ENCODE measurements at places on chromosomes 1 and 21.

DNA sequence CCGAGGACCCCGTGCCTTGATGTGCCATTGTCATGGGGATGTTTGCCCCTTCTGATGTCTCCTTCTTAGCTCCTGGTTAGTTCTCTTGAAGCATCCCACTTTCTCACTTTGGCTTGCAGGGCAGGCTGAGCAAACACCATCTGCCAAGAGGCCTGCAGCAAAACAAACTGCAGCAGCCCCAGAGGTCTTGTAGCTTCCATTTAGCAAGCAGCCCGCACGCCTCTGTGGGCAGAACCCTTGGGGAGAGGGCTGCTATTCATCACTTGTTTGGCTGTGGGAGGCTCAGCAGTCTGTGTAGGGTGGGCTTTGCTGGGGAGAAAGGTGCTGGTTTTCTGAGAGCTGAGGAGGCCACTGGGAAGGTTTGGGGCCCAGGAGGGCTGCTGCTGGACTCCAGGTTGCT is 56.7 kb downstream of the KCNC4 start:
- DNase-seq: no peak

- DNase-seq: no peak
These were observed 44.3 kb downstream of the LHX9 start for GRCh38 chr1:197961449-197961848.

GRCh38 chr1:180157576-180158057 is 2.9 kb downstream of the QSOX1 start:
- DNase-seq: no peak

GRCh38 chr1:210882414-210883221 is 251.3 kb downstream of the KCNH1 start:
- DNase-seq: no peak

- no peak for DNase-seq
These were observed 54.6 kb downstream of the PRDM2 start for GRCh38 chr1:13754510-13755103.

DNA sequence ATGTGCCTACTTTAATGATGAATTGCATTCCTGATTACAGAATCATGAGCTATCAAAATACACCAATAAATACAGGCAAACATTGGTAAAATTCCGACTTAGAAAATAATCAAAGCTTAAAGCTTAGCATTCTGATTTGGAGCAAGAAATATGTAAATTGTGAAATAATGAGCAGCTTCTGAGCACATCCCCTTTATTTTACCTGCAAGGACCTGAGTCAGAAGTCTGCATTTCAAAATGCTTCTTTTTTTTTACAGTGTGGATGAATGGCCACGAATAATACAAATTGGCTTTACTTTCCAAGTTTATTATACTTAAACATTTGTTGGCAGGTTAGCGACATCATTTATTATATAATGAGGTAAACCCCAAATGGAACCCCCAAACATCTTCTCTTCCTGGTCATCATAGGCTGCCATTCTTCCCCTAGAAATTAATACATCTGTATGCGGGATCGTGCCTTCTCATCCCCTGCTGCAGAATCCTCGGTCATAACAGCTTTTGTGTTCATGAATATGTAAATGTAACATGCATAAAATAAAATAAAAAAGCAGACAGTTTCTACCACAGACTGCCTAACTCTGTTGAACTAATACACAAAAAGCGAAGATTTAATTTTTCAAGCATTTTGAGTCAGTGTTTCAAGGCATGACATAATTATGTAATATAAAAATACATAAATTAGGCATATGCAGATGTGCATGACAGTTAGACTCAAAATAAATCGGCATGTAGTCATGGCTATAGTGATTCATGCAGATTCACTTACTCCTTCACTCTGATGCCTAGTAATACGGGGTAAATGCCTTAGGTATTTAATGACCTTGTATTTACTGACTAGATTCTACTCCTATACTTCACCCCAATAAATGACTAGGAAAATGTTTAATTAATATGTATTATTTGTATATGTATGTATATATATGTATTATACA is 339.7 kb downstream of the USP25 start:
- DNase-seq: no peak

DNA sequence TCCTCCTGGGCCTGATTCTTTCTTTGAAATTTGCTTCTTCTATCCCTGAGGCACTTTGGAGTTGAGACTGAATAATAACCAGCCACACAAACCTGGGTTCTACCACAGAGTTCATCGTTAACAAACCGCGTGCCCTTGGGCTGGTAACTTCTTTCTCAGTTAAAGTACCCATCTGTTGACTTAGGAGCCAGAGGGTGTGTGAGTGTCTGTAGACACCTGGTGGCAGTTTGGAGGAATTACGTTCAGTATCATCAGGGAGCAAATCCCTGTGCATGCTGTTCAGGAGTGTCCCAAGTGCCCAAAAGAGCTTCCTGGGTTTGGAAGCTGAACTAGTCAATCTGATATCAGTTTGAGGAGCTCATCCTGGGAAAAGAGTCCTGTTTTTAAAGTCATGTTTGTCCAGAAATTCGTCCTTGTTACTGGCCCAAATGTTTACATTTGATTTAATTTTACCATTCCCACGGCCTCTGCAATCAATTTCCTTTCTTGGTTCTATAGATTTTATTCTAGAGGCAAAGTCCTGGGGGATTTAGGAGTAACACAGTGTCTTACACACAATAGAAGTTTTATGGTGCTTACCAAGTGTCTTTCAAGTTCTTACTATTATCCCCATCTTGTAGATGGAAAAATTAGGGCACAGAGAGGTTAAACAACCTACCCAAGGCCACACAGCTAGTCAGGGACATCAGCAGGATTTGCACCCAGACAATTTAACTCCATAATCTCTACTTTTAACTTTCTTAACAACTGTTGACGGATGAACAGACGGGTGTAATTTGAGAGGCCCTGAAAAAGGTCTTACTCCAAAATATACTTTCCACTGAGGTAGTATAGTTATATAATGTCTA is 26.7 kb upstream of the RPTN start:
- DNase-seq: no peak
